ENCODE measurements at places on chromosomes 5 and 9. TPM values are rescaled to one million over a fixed set of nuclear protein-coding genes. Genes with fewer than 3 reads are reported as not detected.

DNA sequence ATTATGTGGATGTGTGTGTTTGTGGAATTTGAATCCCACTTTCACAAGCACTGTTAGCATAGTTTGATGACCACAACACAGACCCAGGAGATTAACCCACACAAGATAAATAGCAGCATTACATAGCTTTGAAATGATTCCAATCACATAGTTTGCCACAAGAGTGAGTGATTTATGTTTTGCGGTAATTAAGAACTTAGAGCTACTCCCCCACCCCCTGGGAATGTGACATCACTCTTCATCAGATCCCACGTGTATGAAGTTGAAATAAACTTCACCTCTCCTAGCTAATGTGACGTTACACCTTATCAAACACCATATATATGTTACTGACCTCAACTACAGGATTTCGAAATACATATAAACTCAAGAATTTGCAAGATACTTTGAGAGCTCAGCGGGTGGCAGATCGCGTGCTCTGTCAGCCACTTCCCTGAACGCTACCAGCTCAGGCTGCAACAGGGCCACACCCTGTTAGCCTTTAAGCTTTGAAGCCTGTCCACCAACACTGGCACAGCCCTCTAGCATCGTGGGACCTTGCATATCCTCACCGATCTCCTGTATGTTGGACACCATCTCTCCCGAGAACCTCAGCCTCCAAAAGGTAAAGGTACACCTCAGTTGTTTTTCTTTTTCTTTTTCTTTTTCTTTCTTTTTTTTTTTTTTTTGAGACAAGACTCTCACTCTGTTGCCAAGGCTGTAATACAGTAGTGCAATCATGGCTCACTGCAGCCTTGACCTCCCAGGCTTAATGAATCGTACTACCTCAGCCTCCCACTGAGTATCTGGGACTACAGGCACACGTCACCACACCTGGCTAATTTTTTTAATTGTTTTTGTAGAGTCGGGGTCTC is 1.7 kb upstream of the AGTPBP1 start:
- no peaks in the 10 kb centered on the region for H3K27me3 ChIP-seq
- peak; percentile 82 for DNase-seq
- H3K27ac ChIP-seq, result no peak overlapping the region
- H3K4me1 ChIP-seq, result peaks cover 17% of the 10 kb centered on the region
- H3K36me3 ChIP-seq, result no peaks in the 10 kb centered on the region

DNA sequence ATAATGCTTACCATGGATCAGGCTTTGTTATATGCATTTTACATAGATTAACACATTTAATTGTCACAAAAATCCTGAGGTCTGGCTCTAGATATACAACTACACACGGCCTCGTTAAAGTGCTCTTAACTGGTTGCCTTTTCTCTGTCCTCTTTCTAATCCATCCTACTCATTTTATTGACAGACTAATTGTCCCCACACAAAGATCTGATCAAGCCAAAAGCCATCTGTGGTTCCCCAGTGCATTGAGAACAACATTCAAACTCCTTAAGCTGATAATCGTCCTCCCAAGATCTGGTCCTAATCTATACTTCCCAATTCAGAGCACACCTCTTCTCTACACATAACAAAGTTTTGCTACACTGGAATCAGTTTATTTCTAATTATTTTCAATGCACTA is 23.9 kb upstream of the PPP2R2B start:
- H3K4me1 ChIP-seq, result no peaks in the 10 kb centered on the region
- H3K4me3 ChIP-seq, result no peak overlapping the region
- no peaks in the 10 kb centered on the region for H3K27me3 ChIP-seq
- no peak overlapping the region for H3K27ac ChIP-seq
- no peak for DNase-seq

GRCh38 chr5:38059876-38060275 is 198.5 kb upstream of the EGFLAM start:
- H3K27ac ChIP-seq, result no peak overlapping the region
- H3K4me3 ChIP-seq, result no peak overlapping the region
- DNase-seq, result no peak
- H3K27me3 ChIP-seq, result no peaks in the 10 kb centered on the region
- H3K36me3 ChIP-seq, result no peaks in the 10 kb centered on the region
- no peaks in the 10 kb centered on the region for H3K4me1 ChIP-seq

DNA sequence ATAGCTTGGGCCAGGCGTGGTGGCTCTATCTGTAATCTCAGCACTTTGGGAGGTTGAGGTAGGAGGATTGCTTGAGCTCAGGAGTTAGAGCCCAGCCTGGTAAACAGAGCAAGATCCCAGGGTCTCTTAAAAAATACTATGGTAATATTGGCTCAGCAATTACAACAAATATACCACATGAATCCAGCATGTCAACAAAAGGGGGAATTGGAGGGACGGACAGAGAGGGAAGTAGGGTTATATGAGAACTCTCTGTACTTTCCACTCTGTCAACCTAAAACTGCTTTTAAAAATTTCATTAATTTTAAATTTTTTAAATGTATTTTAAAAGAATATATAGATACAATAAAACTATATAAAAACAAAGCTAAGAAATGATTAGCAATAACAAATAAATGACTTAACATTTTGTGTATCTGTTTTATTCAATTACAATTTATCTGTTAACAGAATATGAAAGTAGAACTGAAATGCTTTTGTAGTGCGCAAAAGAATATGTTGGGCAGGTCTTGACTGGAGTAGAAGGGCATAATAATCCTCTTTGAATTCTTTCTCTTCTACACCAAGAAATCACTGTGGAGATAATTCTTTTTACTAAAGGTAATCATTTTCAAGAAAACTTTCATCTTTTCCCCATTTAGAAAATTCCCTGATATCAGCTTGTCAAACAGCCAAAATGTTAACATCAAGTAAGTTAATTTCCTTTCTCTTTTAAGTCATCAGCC is 12.9 kb upstream of the CDC42SE2 start:
- peaks cover 16% of the 10 kb centered on the region for H3K4me1 ChIP-seq
- no peak overlapping the region for H3K27ac ChIP-seq
- no peaks in the 10 kb centered on the region for H3K27me3 ChIP-seq
- no peak overlapping the region for H3K4me3 ChIP-seq
- no peak for DNase-seq

DNA sequence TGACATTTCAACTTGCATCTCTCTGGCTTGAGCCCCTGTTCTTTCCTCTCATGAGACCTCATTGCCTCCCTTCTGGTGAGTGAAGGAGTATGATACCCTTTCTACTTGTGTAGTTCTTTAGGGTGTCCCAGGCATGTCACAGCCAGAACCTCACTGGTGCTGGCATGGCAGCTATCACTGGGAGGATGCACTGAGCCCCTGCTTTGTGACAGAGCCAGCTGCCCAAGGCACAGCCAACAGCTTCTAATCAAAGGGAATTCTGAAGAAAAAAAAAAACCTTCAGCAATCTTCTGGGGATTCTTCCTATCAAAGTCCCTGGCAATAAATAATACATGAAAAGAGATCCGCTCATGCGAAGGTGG is 652.6 kb upstream of the KLF4 start:
- H3K4me3 ChIP-seq, result no peak overlapping the region
- no peak for DNase-seq
- H3K4me1 ChIP-seq, result peaks cover 16% of the 10 kb centered on the region
- H3K36me3 ChIP-seq, result no peaks in the 10 kb centered on the region

PLPP7 gene
- 1.5 TPM for total RNA-seq

Data from upper lobe of right lung (tissue), 1 donor.